CD4-positive, alpha-beta T cell treated with Interleukin-17A for 4 hours (primary cell): ENCODE measurements at places on chromosomes 5 and 9.

GRCh38 chr5:151483176-151483575, 35.8 kb downstream of the SLC36A1 start:
- DNase-seq: no peak

DNA sequence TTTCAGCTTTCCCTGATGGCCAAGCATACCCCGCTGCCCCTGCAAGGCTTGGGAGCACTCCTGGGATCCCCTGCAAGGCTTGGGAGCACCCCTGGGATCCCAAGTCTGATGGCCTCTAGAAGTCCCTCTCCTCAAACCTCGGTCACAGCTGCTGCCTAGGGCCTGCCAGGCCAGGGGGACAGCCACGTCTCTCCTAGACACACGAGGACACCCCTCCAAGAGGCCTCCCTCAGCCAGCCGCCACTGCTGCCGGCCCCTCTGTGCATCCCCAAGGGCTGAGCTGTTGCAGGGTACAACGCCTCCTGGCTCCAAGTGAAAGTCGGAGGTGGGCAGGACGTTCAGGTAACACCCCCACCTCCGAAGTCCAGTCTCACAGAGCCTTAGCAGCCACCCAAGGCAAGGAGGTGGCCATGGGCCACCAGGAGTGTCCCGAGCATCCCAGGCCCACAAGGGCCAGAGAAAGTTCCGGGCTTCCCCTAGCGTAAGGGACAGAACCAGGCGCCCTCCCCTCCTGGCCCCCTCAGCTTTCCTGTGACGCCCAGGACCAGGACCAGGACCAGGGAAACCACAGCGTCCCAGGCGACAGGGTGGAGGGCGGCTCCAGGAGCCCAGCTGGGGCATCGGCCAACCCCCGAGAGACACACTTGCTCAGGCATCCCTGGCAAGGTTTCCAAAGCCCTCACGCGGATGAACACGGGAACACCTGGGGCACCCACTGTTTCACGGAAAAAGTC, 17.3 kb upstream of the SLC12A7 start:
- DNase-seq: no peak

- no peak for DNase-seq
Measured at GRCh38 chr5:78002690-78003089, 226.6 kb upstream of the TBCA start.

- DNase-seq: no peak
Measured at GRCh38 chr9:126439883-126440653, 113.4 kb downstream of the MVB12B start.

DNA sequence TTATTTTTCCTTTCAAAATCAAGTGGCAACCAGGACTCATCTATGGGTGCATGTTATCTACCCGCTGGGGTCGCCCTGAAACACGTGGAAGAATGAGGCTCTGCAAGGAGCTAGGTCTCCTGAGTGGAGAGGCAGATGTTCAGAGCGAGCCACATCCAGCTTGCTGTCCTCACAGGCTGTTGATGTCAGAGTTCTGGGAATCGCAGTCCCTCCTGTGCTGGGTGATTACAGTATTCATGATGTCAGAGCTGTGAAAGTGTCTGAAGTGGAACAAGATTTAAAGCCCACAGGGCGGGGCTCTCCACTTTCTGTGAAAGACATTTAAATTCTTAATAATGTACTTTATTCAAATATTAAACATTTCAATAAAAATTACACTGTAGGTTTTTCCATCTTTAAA, 24.4 kb upstream of the LMX1B start:
- DNase-seq: no peak

- DNase-seq: no peak
Measured at GRCh38 chr9:33714989-33715388, 80.4 kb upstream of the PRSS3 start.

DNA sequence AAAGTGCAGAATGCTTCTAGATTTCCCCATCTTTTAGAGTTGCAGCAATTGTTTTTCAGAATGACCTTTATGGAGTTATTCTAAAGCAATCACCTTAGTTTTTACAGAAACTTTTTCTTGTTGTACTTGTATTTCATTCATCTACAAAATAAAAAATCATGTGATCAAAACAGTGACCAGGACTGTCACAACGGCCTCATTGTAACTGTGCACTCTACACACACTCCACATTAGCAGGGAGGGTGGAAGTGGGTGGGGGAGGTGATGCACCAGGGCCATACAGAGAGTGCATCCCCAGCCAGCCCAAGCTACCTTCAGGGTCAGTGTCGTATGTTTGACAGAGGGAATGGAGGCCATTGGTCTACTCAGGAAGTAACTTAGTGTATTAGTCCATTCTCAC, 26.9 kb downstream of the EGFLAM start:
- DNase-seq: no peak

DNA sequence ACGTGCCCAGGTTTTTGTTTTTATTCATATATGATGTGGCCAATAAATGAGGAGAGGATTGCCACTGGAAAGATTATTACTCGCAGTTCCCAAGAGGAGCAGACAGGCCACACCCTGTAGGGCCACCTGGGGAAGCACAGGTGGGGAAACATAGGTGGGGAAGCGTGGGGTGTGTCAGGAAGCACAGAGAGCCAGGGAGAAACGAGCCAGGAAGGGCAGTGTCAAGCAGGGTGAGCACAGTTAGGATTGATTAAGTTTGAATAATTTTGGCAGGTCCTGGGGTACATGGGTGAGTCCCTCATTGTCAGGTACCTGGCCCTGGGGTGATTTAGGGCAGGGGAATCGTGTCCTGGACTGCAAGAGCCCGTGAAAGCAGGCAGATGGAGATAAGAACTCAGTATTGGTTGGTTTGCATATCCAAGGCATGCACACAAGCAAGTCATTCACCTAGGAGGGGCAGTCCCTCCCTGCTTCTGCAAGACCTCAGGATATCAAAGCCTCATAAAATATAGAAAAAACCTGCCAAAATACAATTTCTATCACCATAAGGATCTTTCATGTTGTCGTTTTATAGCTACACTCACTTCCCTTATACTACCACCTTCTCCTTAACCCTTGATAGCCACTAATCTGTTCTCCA, 22.4 kb downstream of the MVB12B start:
- DNase-seq: no peak

DNA sequence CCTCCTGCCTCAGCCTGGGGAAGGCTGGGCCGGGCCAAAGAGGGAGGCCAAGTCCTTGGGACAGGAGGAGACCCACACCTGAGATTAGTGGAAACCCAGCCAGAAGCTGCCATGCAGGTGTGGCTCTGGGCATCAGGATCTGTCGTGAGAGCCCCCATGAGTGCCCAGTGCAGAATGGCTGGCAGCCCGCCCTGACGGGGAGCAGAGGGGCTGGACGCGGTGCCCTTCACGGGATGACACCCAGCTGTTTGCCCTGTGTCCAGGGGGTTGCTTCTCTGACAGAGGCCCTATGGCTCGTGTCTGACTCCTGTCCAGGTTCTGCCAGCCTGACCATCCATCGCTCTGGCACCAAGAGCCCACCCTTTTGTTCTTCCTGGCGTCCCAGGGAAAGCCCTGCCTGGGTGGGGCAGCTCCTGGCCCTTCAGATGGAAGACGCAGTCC, 8.5 kb downstream of the DIPK1B start:
- no peak for DNase-seq

DNA sequence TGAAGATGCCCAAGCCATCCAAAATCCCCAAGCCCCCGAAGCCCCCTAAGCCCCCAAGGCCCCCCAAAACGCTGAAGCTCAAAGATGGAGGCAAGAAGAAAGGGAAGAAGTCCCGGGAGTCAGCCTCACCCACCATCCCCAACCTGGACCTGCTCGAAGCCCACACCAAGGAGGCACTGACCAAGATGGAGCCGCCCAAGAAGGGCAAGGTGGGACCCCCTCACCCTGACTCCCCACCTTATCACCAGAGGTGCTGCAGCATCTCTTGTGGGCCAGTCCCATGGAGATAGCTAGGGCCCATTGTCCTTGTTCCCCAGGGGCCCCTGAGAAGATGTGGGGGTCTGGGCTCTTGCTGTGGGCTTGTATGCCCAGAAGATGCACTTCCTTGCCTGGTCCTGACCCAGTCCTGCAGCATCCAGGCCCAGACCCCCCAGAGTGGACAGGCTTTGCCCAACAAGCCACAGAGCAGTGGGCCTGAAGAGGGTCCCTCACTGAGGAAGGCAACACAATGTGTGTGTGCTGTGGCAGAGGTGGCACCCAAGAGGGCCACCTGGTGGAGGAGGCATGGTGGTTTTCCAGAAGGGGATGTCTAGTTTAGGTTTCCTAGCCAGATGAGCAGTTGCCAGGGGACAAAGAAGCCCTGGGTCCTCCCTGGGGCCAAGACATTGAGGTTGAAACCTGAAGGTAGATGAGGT, 84.1 kb downstream of the PHF2 start:
- DNase-seq: no peak

DNA sequence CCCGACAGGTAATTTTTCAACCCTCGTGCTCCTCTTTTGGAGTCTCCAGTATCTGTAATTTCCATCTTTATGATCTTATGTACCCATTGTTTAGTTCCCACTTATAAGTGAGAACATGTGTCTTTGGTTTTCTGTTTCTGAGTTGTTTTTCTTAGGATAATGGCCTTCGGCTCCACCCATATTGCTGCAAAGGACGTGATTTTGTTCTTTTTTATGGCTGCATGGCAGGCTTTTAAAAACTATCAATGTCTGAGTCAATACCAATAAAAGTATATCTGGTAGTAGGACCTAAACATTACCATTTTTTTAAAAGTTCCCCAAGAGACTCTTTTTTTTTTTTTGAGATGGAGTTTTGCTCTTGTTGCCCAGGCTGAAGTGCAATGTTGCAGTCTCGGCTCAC, 3.9 kb upstream of the SLC26A2 start:
- DNase-seq: no peak

GRCh38 chr9:7111413-7111812, 353.6 kb downstream of the KDM4C start:
- DNase-seq: no peak

GRCh38 chr5:58341476-58341875, 118.4 kb downstream of the PLK2 start:
- no peak for DNase-seq

GRCh38 chr9:99197987-99198386, 23.8 kb downstream of the ALG2 start:
- DNase-seq: no peak

- DNase-seq: no peak
Measured at GRCh38 chr5:9892696-9893095, 262.5 kb upstream of the TAS2R1 start.

DNA sequence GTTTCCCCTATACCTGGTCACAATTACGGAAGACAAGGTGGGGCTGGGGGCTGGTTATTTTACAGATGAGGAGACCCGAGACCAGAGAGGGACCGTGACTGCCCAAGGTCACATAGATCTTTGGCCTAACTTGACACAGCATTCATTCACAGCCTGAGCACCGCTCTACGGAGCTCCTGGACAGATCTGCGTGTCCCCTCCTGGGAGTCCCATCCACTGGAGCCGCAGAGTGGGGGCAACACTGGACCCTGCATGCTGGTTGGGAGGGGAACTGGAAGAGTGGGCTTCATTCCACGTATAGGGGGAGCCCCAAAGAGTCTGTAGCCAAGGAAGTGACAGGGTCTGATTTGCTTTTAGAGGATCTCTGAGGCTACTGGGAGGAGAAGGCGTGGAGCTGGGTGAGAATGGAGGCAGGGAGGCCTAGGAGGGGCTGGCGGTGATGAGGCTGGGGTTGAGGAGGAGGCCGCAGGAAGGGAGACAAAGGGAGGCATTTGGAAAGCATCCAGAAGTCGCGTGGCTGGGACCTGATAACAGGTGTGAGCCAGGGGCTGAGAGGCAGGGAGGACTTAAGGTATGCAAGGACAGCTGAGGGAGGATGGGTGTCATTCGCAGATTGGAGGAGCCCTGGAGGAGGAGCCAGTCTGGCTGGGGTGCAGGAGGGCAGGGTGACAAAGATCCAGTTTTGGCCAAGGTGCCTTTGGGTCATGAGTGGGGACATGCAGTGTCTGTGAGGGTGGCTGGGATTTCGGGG, 64.3 kb upstream of the IER5L start:
- peak; percentile 4 for DNase-seq

- DNase-seq: peak; percentile 51
Measured at GRCh38 chr5:181173027-181173419, 25.6 kb downstream of the OR2V2 start.

DNA sequence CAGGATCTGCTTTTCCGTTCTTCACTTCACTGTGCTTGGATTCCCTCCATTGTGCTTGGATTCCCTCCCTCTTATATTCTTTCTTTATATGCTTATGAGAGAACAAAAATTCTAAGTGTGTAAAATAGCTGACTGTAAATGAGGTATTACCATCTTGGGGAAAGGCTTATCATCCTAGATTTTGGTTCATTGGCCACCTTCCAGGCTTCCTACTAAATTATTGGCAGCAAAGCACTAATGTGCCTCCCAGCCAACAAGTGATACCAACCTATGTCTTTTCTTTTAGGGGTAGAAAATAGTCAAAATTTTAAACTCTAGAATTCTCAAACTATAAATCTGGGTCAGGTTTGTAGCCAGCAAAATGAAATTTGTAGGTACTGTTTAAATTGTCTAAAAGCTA, 52.7 kb downstream of the NDUFAF2 start:
- no peak for DNase-seq

DNA sequence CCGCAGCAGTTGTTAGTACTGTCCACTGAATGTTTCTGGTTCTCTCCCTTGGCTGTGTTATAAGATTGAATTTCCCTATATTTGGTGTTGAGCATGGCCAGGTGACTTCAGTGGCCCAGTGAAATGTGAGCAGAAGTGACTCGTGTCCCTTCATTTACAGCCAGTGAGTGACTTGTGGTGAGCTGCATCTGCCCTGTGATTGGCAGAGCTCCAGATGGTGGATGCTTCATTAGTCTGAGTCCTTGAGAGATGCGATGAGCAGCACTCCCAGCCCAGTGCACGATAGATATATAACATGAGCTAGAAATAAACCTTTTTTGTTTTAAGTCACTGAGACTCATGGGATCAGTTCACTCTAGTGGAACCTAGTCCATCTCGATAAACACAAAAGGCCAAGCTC, 19.3 kb downstream of the PCSK5 start:
- no peak for DNase-seq

DNA sequence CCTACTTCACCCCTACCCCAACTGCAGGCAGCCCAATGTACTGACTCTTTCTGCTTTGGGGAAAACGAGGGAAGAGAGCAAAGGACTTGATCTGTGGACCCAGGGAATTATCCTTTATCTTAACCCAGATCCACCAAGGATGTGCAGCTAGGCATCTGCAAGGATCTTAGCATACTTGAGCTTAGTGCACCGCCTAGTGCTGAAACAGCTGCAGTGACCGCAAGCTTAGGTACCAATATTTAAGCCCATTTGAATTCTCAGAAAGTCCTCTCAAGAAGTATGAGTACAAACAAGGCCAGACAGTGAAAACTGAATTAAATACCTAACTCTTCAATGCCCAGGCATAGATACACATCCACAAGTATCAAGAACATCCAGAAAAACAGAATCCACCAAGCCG, 576.7 kb upstream of the ADAMTS16 start:
- DNase-seq: no peak
